RCC 7860 (cell line): ENCODE measurements at places on chromosomes 1 and 21.

GRCh38 chr1:3996846-3997705 lies 97.0 kb upstream of the C1orf174 start:
- no peak for DNase-seq

DNA sequence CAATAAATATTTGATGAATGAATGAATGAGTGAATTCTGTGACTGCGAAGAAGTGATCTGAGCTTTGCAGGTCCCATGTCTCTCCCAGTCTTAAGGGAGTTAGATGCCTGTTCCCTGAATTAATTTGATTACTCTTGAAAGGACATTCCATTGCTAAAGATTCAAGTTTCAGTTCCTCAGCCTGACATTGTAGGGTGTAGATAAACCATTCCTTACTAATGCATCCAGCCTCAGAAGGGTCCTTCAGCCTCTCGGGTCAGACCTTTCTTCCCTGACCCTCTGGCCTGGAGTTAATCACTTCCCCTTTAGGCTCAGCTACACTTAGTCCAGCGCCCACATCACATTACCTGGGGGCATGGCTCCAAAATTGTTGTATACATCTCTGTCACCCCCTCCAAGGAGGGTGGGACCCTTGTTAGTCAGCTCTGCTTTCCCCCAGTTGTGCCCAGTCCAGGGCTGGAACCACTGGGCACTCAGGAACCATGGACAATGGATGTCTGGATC lies 2.6 kb downstream of the INSRR start:
- DNase-seq, result no peak

- no peak for DNase-seq
Observed at GRCh38 chr21:24339406-24339805, 1267.9 kb downstream of the MRPL39 start.

DNA sequence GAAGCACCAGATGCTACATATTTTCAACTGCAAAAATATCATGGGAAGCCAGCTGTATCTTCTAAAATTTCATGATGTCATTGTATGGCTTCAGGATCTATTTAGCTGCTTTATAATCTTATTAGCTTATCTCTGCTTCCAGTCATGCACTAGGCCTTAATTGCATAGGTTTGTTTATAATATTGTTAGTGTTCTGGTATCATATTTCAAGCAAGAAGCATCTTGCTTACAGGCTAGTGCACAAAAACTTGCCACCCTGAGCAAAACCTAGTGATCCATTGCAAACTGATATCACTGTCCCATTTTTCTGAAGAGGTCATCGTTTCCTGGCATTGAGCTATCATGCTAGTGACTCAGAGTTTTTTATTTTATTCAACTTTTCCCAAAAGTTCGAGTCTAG lies 15.7 kb upstream of the NRIP1 start:
- DNase-seq, result no peak

DNA sequence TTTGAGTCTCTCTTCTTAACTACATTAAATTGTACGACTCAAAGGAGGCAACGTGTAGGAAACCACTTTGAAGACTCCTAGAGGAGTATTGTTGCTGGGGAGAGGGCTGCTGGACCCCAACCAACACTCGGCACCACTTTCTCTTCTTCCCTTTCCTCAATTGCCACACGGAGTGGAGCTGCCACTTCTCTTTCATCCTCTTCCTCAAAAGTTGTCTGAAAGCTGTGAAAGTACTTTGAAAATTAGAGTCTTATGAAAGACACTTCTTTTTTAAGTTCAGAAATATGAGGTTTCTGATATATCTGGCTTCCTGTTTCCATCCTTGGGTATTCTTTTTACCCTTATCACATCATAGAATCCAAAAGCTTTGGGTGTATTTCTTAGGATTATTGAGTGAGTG lies 59.5 kb downstream of the MRPS6 start:
- no peak for DNase-seq
